ENCODE measurements at places on chromosomes 13 and 19.

GRCh38 chr13:76338003-76338402 is 548.2 kb downstream of the KCTD12 start:
- no peak for DNase-seq

- peak; percentile 71 for DNase-seq
Measured at GRCh38 chr19:4914736-4915501, 5.6 kb downstream of the UHRF1 start.

DNA sequence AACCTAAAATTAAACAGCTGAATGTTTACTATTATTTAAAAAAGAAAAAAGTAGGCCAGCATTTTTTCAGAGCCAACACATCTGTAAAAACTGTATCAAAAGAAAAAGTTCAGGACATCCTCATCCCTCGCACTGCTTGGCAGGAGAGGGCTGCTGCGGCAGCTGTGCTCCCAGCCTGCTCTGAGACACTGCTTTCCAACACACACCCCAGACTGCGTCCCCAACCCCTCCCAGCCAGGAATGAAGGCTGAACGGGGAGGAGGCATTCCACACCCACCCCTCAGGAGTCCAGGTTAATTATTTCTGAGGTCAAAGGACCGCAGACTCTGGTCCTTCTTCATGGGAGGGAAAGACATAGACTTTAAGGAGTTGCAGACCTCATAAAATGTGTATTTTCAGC is 43.1 kb downstream of the COL4A1 start:
- DNase-seq = no peak

DNA sequence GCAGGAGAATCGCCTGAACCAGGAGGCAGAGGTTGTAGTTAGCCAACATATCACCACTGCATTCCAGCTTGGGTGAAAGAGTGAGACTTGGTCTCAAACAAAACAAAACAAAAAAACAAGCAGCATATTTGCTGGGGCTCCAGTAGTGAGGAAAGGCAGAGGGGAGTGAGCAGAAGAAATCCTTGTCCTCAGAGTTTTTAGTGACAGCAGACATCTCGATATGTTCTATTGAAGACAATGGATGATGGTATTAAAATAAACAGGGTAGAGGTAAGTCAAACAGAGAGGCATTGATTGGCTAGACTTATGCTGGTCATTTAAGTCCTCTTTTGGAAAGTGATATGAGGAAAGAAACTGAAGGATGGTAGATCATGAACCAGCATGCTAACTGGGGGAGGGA is 19.0 kb downstream of the NLRP7 start:
- DNase-seq = no peak

GRCh38 chr13:68030152-68030809 is 800.1 kb upstream of the PCDH9 start:
- no peak for DNase-seq

DNA sequence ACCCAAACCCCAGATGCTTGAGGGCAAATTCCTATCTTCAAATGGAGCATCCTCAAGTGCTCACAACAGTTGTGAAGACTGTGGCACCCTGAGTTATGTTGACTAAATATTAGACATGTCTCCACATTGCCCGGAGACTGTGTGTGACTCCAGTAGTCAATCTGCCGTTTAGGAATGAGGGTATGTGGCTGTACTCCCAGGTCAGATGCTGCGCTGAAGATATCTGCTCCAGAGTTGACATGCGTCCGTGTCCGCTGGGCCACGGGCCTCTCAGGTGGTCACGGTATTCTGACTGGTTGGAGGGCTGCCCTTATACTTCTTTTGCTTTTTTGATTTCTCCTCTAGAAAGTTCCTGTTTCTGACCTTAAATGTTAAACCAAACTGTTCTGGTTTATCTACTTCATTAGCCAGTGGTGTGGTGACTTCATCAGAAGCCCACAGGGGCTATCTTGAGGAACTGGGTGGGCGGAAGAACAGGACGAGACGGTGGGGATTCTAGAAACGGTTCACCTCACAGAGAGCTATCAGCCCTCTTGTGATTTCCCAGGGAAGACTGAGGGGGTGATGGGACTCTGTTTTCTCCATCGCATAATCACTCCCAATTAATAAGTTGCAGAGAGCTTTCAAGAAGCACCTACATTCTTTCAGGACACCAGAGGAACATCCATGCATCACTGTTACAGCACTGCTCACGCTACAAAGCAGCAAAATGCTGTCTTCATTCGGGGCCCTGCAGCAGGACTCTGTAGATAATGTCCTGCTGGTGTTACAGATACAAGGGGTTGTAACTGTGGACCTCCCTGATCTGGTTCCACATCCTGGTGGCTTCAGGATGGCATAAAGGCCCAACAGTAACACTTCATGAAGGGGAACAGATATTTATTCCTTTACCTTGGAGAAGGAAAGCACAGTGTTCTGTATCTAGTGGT is 1.3 kb upstream of the LCP1 start:
- no peak for DNase-seq

DNA sequence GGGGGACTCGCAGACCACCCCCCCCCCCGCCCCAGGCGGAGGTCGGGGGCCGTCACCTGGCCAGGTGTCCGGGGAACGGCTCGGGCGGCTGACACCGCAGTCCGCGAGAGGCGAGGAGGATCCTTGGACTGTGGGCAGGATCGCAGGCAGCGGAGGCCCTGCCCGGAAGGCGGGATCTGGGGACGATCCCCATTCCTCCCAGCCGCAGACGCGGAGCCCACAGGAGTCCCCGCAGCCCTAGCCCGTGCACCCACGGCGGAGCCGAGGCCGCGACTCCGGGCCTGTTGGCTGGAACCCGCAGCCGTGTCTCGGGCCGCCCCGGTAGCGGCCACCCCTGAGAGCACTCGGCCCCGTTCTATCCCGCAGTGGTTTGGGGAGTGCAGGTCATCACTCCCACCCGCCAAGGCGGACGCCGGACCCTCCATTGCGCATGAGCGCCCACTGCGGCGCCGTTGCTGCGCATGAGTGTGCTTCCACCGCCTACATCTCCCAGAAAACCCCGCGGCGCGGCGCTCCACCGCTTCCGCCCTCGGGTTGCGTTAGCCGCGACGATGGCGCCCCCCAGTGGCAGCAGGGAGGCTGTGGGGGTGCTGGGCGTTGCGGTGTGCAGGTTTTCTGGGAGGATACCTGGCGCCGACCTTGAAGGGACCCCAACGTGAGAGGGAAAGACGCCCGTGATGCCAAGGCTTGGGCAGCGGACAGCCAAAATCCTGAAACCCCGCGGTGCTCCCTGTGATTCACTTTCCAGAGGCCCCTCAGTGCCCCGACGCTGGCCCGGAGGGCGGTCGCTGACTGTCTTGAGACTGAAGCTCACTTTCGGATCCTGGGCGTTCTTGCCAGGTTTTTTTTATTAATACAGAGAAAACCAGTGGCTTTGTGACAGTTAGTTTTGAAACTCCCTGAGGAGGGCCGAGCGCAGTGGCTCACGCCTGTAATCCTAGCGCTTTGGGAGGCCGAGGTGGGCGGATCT is 4.4 kb upstream of the ZNF329 start:
- peak; percentile 99 for DNase-seq

GRCh38 chr13:36382030-36382429 is 35.8 kb upstream of the SPART start:
- no peak for DNase-seq

GRCh38 chr19:36972571-36972970 is 56.4 kb downstream of the ZNF568 start:
- DNase-seq = no peak

Data from stimulated activated CD4-positive, alpha-beta T cell treated with anti-CD3 and anti-CD28 coated beads, Interleukin-4, amount 100 ng/mL, for 1 hour (primary cell).